Stomach (tissue), 19 donors: ENCODE measurements at places on chromosomes 5 and 9. TPM values are rescaled to one million over a fixed set of nuclear protein-coding genes. Genes with fewer than 3 reads are reported as not detected.

DNA sequence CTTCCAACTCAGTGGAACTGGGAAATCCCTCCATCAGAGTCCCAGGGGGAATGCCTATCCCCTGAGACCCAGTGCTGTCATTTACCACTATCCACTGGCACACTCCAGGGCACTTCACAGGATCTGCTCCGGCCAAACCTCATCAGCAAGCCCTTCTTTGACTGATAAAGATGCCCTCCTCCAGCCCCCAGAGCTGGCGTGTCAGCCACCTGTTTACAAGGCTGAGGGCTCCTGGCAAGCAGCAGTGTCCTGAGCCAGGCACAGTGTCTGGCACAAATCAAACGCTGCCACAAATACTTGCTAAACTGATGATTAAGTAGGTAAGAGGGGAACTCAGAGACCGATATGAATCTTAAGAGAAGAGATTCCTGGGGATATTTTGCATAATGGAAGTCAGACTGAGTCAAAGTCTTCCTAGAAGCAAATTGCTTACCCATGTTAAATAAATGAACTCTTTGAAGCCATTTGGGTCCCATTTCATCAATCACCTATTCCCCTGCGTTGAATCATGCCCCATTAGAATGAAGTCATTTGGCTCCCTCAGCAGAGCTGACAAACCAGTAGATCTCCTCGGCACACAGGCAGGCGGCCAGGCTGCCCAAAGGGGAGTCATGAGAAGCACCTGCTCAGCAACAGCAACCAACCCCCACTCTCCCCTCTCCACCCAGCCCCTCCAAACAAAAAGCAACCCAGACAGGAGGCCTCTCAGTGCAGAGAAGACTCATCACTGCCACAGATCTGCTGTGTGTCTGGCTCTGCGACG is 97.4 kb downstream of the CDK5RAP2 start:
- H3K27me3 ChIP-seq = no peaks in the 10 kb centered on the region
- DNase-seq = no peak
- peaks cover 52% of the 10 kb centered on the region for H3K4me1 ChIP-seq
- H3K27ac ChIP-seq = peak overlapping the region; percentile 63

DNA sequence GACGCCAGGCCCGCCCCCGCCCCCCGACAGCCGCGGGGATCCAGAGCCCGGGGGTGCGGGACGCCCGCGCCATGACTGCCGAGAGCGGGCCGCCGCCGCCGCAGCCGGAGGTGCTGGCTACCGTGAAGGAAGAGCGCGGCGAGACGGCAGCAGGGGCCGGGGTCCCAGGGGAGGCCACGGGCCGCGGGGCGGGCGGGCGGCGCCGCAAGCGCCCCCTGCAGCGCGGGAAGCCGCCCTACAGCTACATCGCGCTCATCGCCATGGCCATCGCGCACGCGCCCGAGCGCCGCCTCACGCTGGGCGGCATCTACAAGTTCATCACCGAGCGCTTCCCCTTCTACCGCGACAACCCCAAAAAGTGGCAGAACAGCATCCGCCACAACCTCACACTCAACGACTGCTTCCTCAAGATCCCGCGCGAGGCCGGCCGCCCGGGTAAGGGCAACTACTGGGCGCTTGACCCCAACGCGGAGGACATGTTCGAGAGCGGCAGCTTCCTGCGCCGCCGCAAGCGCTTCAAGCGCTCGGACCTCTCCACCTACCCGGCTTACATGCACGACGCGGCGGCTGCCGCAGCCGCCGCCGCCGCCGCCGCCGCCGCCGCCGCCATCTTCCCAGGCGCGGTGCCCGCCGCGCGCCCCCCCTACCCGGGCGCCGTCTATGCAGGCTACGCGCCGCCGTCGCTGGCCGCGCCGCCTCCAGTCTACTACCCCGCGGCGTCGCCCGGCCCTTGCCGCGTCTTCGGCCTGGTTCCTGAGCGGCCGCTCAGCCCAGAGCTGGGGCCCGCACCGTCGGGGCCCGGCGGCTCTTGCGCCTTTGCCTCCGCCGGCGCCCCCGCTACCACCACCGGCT is 1.0 kb downstream of the FOXE1 start:
- H3K4me1 ChIP-seq = peaks cover 16% of the 10 kb centered on the region
- peaks cover 98% of the 10 kb centered on the region for H3K27me3 ChIP-seq
- no peaks in the 10 kb centered on the region for H3K36me3 ChIP-seq
- peak; percentile 68 for DNase-seq

DNA sequence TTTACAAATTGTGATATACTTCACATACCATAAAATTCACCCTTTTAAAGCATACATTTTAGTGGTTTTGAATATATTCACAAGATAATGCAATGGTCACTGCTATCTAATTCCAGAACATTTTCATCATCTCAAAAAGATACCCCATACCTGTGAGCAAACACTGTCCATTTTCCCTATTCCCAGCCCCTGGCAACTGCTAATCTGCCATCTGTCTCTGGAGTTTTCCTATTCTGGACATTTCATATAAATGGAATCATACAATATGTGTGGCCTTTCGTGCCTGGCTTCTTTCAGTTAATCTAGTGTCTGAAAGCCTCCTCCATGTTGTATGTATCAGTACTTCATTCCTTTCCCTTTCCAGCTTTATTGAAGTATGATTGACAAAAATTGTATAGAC is 14.7 kb downstream of the SNX30 start:
- H3K27me3 ChIP-seq = no peaks in the 10 kb centered on the region
- no peak overlapping the region for H3K4me3 ChIP-seq
- H3K36me3 ChIP-seq = no peaks in the 10 kb centered on the region
- H3K27ac ChIP-seq = no peak overlapping the region
- no peak for DNase-seq
- peaks cover 11% of the 10 kb centered on the region for H3K4me1 ChIP-seq

DNA sequence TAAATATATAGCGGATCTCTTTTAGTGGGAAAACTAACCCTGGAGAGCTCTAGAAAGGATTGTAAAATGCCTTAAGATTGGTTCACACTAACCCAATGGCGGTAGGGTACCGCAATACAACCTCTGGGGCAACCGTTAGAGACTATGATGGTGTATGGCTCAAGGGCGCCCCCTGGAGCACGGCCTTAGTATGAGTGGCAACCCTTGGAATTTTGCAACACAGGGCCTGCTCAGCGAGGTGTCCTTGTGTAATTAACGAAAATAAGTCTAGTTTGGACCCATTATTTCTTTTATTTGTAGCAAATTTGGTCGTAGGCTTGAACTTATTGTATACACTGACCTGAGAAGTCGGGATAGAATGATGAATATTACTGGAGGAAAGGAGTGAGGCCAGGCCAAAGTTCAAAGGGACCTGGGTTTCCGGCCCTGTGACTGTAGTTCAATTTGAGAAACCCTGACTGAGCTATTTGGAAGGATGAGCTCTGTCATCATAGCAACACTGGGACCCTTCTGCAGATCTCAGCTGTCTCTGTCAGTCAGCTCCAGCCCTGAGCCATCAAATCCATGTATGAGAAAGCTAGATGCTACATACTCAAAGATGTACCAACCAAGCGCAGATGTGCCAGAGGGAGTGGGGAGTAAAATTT is 54.8 kb downstream of the CAMK4 start:
- H3K27ac ChIP-seq = no peak overlapping the region
- H3K4me3 ChIP-seq = no peak overlapping the region
- H3K36me3 ChIP-seq = no peaks in the 10 kb centered on the region

NUTM2G gene
- not detected for total RNA-seq

DNA sequence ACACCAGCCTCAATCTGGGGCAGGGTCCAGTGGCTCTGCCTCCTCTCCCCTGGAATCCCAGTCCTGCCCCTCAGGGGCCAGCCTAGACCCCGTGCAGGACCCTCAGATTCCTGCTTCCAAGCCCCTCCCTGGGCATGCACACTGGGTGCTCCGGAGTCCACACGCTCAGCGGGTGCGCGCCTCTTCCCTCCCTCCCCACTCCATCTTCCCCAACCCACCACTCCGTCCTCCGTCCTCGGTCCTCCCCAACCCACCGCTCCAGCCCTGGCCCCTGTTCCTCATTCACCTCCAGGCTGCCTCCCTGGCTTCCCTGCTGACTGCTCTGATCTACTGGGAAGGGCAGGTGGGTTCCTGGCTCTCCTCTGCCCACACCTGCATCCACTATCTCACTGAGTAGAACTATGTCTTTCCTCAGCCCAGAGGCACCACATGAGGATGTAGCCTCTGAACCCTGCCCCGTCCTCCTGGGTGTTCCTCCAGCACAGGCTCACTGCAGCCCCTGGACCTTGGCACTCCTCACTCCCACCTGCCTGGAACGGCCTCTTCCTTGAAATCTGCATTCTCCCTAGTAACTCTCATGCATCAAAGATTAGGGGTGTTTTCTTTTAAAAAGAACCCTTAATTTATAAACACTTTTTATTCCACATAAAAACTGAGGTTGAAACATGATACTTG is 92.8 kb downstream of the CAMSAP1 start:
- no peaks in the 10 kb centered on the region for H3K27me3 ChIP-seq
- peaks cover 100% of the 10 kb centered on the region for H3K36me3 ChIP-seq
- no peak overlapping the region for H3K4me3 ChIP-seq
- no peak for DNase-seq

DNA sequence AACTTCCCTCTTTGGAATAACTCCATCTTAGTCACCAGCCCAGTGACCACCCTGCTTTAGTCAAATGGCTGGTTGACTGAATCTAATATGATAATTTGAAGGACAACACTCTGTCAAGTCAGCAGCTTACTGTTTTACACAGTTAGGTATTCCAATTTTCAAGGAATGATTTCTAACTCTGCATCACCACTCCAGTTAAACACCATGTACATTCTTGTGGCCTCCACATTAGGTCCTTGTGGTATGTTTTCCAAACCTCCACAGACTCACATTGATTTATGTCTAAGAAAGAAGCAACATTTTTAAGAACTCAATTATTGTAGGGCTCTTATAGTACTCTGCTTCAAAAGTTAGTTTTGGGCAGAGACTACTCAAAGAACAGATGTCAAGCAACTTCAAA is 110.7 kb downstream of the TLE1 start:
- H3K4me3 ChIP-seq = no peak overlapping the region
- no peaks in the 10 kb centered on the region for H3K4me1 ChIP-seq
- DNase-seq = no peak
- H3K27ac ChIP-seq = no peak overlapping the region

N4BP3 gene
- total RNA-seq = 4.0 TPM

GRCh38 chr5:72015103-72015548 is 92.1 kb upstream of the MAP1B start:
- H3K27me3 ChIP-seq = no peaks in the 10 kb centered on the region
- peak; percentile 61 for DNase-seq
- no peak overlapping the region for H3K4me3 ChIP-seq
- H3K27ac ChIP-seq = no peak overlapping the region

ORM2 gene
- total RNA-seq = not detected

DNA sequence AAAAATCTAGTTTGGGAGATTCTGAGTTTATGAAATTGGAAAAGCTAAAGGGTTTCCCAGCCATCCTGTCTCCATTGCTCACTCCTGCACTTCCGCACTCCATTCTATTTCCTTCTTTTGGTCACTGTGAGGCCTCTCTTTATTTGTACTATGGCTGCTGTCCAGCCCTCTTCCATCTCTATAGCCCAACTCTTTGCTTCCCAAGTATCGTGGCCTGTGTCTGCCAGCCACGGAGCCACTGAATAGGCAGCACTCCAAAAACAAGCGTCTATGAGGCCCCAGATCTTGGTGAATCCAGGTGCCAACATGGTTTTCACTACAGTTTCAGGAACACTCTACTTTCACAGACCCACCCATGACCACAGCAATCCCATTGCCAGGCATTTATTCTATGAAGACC is 37.2 kb downstream of the GRAMD2B start:
- no peak for DNase-seq
- no peaks in the 10 kb centered on the region for H3K27me3 ChIP-seq
- H3K4me1 ChIP-seq = no peaks in the 10 kb centered on the region
- H3K27ac ChIP-seq = no peak overlapping the region

DNA sequence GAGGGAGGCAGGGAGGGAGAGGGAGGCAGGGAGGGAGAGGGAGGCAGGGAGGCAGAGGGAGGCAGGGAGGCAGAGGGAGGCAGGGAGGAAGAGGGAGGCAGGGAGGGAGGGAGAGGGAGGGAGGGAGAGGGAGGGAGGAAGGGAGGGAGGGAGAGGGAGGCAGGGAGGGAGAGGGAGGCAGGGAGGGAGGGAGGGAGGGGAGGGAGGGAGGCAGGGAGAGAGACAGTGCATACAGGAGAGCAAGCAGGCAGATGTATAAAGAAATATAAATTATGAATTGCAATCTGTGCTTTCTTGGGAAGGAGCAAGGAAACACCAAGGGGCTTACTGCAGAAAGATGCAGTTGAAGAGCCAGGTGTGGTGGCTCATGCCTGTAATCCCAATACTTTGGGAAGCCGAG is 147.2 kb upstream of the PANK3 start:
- H3K36me3 ChIP-seq = peaks cover 14% of the 10 kb centered on the region
- DNase-seq = no peak
- no peak overlapping the region for H3K4me3 ChIP-seq
- no peaks in the 10 kb centered on the region for H3K27me3 ChIP-seq
- no peaks in the 10 kb centered on the region for H3K4me1 ChIP-seq
- no peak overlapping the region for H3K27ac ChIP-seq

GRCh38 chr5:150499437-150499956 is 8.4 kb upstream of the NDST1 start:
- H3K27ac ChIP-seq = no peak overlapping the region
- no peak overlapping the region for H3K4me3 ChIP-seq
- H3K36me3 ChIP-seq = no peaks in the 10 kb centered on the region
- H3K4me1 ChIP-seq = peaks cover 84% of the 10 kb centered on the region
- DNase-seq = no peak
- H3K27me3 ChIP-seq = no peaks in the 10 kb centered on the region

DMGDH gene
- total RNA-seq = 1.8 TPM

DNA sequence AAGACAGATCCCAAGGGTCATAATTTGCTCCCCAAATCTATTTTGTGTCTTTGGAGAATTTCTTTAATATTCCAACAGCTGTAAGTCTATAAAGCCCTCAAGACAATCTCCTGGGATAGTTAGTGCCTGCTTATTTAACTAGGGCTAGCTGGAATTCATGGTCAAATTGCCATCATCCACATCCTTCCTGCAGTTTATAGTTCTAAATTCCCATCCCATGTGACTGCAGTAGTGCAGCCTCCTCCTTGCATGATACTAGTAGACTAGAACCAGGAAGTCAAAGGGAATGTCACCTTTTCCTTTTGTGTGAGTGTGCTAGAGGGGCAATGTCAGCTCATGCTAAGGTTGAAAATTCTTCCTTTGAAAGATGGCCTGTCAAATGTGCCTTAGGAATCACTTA is 214.8 kb upstream of the PIK3R1 start:
- H3K4me1 ChIP-seq = no peaks in the 10 kb centered on the region
- no peak overlapping the region for H3K27ac ChIP-seq
- H3K27me3 ChIP-seq = no peaks in the 10 kb centered on the region
- no peaks in the 10 kb centered on the region for H3K36me3 ChIP-seq
- H3K4me3 ChIP-seq = no peak overlapping the region

GRCh38 chr9:106405871-106406435 is 457.0 kb upstream of the ZNF462 start:
- no peak for DNase-seq
- no peak overlapping the region for H3K27ac ChIP-seq
- no peaks in the 10 kb centered on the region for H3K4me1 ChIP-seq
